ENCODE measurements at places on chromosomes 2 and 18. TPM values are rescaled to one million over a fixed set of nuclear protein-coding genes. Genes with fewer than 3 reads are reported as not detected.

GRCh38 chr18:31592506-31593157 is 955 bp downstream of the TTR start:
- H3K4me1 ChIP-seq: no peaks in the 10 kb centered on the region
- H3K27ac ChIP-seq: no peak overlapping the region
- no peak for DNase-seq
- no peaks in the 10 kb centered on the region for H3K36me3 ChIP-seq

DNA sequence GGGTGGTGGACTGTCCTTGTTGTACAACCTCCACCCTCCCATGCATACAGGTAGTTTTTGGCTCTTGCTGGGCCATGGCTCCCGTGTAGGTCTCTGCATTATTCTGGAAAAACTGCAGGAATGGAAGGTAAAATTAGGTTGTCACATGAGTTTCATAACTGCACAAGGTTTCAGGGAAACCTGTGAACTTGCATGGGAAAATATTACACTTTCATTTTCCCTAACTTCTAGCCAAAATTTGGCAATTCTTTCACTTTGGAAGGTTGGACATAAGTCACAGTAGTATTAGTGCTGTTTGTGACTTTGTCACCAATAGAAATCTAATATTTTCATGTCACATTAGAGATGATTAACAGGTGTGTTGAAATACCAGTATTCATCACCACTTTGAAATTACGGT is 118.1 kb upstream of the MGAT5 start:
- no peaks in the 10 kb centered on the region for H3K4me1 ChIP-seq
- no peaks in the 10 kb centered on the region for H3K36me3 ChIP-seq
- H3K27ac ChIP-seq: no peak overlapping the region
- no peaks in the 10 kb centered on the region for H3K27me3 ChIP-seq
- no peak for DNase-seq

DNA sequence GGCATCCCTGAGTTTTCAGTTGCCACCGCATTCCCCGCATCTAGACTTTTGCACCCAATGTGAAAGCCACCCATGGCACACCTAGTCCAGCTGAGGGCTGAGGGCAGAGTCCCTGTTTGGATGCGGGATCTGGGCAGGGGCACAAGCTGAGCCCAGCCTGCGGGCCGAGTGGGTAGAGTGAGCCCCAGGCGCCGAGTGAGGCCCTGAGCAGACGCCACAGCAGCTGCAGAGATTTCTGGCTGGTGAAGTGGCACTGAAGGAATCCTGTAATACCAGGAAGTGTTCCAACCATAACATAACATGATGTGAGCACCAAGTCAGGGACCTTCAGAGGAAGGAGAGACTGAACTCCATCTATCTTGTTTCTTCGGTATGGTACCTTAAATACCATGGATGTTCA is 27.7 kb upstream of the FRZB start:
- no peak overlapping the region for H3K4me3 ChIP-seq
- no peaks in the 10 kb centered on the region for H3K4me1 ChIP-seq
- H3K27ac ChIP-seq: no peak overlapping the region
- DNase-seq: no peak
- no peaks in the 10 kb centered on the region for H3K27me3 ChIP-seq
- H3K36me3 ChIP-seq: no peaks in the 10 kb centered on the region

- no peak overlapping the region for H3K27ac ChIP-seq
- H3K36me3 ChIP-seq: no peaks in the 10 kb centered on the region
- no peak for DNase-seq
- no peaks in the 10 kb centered on the region for H3K4me1 ChIP-seq
Measured at GRCh38 chr2:3488855-3489763, 30.2 kb downstream of the ADI1 start.

DNA sequence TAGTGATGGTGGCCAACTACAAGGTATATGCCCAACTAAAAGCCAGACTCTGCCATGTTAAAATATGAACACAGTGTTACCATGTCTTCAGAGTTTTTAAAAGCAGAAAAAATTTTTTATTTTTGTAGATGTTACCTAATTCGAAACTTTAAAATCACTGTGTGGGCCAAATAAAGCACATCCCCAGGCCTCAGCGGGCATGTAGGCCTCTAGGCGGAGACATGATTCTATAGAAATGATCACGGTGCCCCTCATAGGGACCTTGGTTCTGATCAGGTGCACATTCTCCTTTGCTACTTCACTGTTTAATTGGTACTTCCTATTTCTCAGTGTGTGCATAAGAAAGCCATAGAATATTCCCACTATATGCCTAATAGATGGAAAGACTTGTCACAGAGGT is 349.2 kb downstream of the XIRP2 start:
- H3K36me3 ChIP-seq: no peaks in the 10 kb centered on the region
- H3K4me3 ChIP-seq: no peak overlapping the region
- no peaks in the 10 kb centered on the region for H3K4me1 ChIP-seq
- DNase-seq: no peak
- H3K27me3 ChIP-seq: no peaks in the 10 kb centered on the region

- DNase-seq: no peak
- H3K27me3 ChIP-seq: no peaks in the 10 kb centered on the region
- H3K4me3 ChIP-seq: no peak overlapping the region
- H3K27ac ChIP-seq: no peak overlapping the region
- no peaks in the 10 kb centered on the region for H3K36me3 ChIP-seq
- H3K4me1 ChIP-seq: no peaks in the 10 kb centered on the region
Measured at GRCh38 chr2:32506446-32506845, 121.4 kb upstream of the TTC27 start.

DNA sequence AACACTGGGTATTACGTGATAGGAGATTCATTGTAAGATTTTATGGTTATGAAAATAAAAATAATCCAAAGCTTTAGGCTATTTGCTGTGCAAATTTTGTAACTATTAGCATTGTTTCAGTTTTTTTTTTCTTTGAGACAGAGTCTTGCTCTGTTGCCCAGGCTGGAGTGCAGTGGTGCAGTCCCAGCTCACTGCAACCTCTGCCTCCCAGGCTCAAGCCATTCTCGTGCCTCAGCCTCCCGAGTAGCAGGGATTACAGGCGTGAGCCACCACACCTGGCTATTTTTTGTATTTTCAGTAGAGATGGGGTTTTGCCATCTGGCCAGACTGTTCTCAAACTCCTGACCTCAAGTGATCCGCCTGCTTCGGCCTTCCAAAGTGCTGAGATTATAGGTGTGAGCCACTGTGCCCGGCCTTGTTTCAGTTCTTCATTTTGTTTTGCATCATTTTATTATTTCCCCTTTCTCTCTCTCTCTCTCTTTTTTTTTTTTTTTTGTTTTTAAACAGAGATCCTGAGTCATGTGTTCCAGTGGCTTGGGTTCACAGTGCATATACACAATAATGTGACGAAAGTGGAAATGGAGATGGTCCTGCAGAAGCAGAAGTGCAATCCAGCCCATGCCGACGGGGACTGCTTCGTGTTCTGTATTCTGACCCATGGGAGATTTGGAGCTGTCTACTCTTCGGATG is 25.8 kb downstream of the CASP10 start:
- DNase-seq: no peak
- no peaks in the 10 kb centered on the region for H3K36me3 ChIP-seq
- H3K4me1 ChIP-seq: no peaks in the 10 kb centered on the region
- no peak overlapping the region for H3K27ac ChIP-seq
- no peak overlapping the region for H3K4me3 ChIP-seq

GRCh38 chr2:85457877-85458316 is 39.4 kb downstream of the SH2D6 start:
- H3K27ac ChIP-seq: no peak overlapping the region
- H3K4me3 ChIP-seq: no peak overlapping the region
- no peak for DNase-seq
- H3K36me3 ChIP-seq: no peaks in the 10 kb centered on the region
- no peaks in the 10 kb centered on the region for H3K4me1 ChIP-seq

GRCh38 chr2:140744379-140744778 is 1386.4 kb downstream of the LRP1B start:
- no peak for DNase-seq
- H3K4me3 ChIP-seq: no peak overlapping the region
- no peaks in the 10 kb centered on the region for H3K4me1 ChIP-seq
- no peaks in the 10 kb centered on the region for H3K27me3 ChIP-seq
- no peaks in the 10 kb centered on the region for H3K36me3 ChIP-seq
- no peak overlapping the region for H3K27ac ChIP-seq

CENPA gene
- total RNA-seq: not detected

- DNase-seq: no peak
- H3K27ac ChIP-seq: no peak overlapping the region
- H3K4me3 ChIP-seq: no peak overlapping the region
- H3K4me1 ChIP-seq: no peaks in the 10 kb centered on the region
- no peaks in the 10 kb centered on the region for H3K36me3 ChIP-seq
Measured at GRCh38 chr2:196284144-196284844, 112.9 kb upstream of the STK17B start.

- no peaks in the 10 kb centered on the region for H3K4me1 ChIP-seq
- no peaks in the 10 kb centered on the region for H3K36me3 ChIP-seq
- peak overlapping the region; percentile 63 for H3K27ac ChIP-seq
- DNase-seq: no peak
- H3K27me3 ChIP-seq: no peaks in the 10 kb centered on the region
- H3K4me3 ChIP-seq: peak overlapping the region; percentile 52
Measured at GRCh38 chr2:19362094-19362754, 3.8 kb upstream of the OSR1 start.

DNA sequence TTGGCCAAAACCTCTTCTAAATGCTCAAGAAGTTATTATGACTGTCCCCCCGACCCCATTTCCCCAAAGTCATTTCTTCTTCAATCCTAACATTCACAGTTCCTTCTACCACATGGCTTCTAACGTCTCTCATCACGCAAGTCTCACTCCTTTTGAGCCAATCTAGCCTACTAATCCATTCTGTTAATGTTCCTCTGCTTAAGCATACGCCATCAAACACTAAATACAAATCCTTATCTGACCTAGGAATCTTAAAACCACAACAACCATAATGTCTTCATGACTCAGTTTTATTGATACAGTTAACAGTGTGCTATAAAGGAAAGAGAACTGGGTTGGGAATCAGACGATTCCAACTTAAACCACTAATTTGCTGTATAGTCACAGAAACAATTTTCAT is 23.9 kb downstream of the HNRNPLL start:
- no peak for DNase-seq
- H3K27me3 ChIP-seq: no peaks in the 10 kb centered on the region
- no peak overlapping the region for H3K4me3 ChIP-seq
- no peak overlapping the region for H3K27ac ChIP-seq

SIX3 gene
- total RNA-seq: not detected

- no peaks in the 10 kb centered on the region for H3K36me3 ChIP-seq
- peak overlapping the region; percentile 21 for H3K27ac ChIP-seq
- DNase-seq: no peak
- H3K27me3 ChIP-seq: no peaks in the 10 kb centered on the region
Measured at GRCh38 chr2:230871361-230872150, 6.8 kb downstream of the ITM2C start.

SOX11 gene
- not detected for total RNA-seq

GRCh38 chr2:68604077-68604476 is 39.3 kb upstream of the PROKR1 start:
- H3K36me3 ChIP-seq: no peaks in the 10 kb centered on the region
- DNase-seq: no peak
- no peaks in the 10 kb centered on the region for H3K4me1 ChIP-seq
- H3K27ac ChIP-seq: no peak overlapping the region

TLX2 gene
- not detected for total RNA-seq

DNA sequence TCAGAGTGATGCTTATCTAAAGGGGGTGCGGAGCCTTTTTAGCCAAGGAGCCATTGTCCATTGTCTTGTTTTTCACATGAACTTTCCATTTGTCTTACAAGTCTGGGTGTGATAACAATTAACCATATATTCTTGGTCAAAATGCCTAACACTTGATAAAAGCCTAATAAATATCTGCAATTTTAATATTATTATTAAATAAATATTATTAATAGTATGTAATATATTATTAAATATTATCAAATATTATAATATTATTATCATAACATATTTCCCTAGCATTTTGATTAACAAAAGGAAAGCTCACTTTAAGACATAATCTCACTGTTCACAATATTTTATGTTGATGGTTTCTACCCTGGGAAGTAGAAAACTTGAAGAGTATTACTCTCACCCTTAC is 1143.6 kb upstream of the GYPC start:
- no peaks in the 10 kb centered on the region for H3K4me1 ChIP-seq
- no peak overlapping the region for H3K27ac ChIP-seq
- H3K4me3 ChIP-seq: no peak overlapping the region

GRCh38 chr2:213834746-213835145 is 550.5 kb downstream of the SPAG16 start:
- H3K27me3 ChIP-seq: no peaks in the 10 kb centered on the region
- H3K36me3 ChIP-seq: no peaks in the 10 kb centered on the region
- peak overlapping the region; percentile 47 for H3K27ac ChIP-seq

GRCh38 chr2:233346930-233347329 is 7.4 kb upstream of the DGKD start:
- no peaks in the 10 kb centered on the region for H3K27me3 ChIP-seq
- DNase-seq: no peak
- no peaks in the 10 kb centered on the region for H3K36me3 ChIP-seq
- no peak overlapping the region for H3K27ac ChIP-seq

C2orf92 gene
- 17.5 TPM for total RNA-seq

ROCK1 gene
- 76.9 TPM for total RNA-seq

DNA sequence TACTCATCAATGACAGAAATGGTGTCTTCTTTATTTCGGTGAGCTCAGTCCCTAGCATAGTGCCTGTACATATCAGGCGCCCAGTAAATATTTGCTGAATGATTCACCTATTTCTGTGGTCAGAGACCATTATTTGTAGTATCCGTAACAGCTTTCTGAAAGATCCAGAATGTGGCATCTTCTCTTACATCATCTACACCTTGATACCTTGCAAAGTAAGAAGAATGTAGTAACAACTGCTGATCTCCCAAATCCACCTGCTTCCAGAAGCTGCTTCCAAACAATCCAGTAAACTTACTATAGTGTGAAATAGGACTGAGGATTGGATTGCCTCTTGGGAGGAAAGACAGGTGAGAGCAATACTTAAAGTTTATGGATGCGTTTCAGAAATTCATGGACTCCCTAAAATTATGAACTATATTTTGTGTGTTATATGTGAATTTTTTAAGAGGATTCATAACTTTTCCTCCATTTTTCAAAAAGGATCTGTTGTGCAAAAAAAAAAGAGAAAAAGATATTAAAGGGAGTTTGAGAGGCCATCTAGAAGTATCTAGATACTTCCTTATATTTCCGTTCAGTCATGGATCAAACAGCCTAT is 945 bp upstream of the ASXL2 start:
- H3K27ac ChIP-seq: peak overlapping the region; percentile 85
- no peaks in the 10 kb centered on the region for H3K36me3 ChIP-seq
- peak overlapping the region; percentile 84 for H3K4me3 ChIP-seq
- no peaks in the 10 kb centered on the region for H3K4me1 ChIP-seq
- no peak for DNase-seq

- no peak overlapping the region for H3K4me3 ChIP-seq
- no peak for DNase-seq
- no peaks in the 10 kb centered on the region for H3K4me1 ChIP-seq
Measured at GRCh38 chr2:160087854-160088745, 25.7 kb upstream of the PLA2R1 start.

RND3 gene
- total RNA-seq: 12.6 TPM

GRCh38 chr18:70243131-70243929 is 37.8 kb upstream of the RTTN start:
- H3K4me3 ChIP-seq: no peak overlapping the region
- H3K36me3 ChIP-seq: no peaks in the 10 kb centered on the region
- H3K27me3 ChIP-seq: no peaks in the 10 kb centered on the region
- H3K4me1 ChIP-seq: no peaks in the 10 kb centered on the region
- no peak for DNase-seq
- no peak overlapping the region for H3K27ac ChIP-seq

UGT1A9 gene
- total RNA-seq: not detected

- H3K36me3 ChIP-seq: no peaks in the 10 kb centered on the region
- H3K4me1 ChIP-seq: no peaks in the 10 kb centered on the region
- no peaks in the 10 kb centered on the region for H3K27me3 ChIP-seq
- H3K27ac ChIP-seq: no peak overlapping the region
Measured at GRCh38 chr18:60668583-60668982, 296.0 kb upstream of the MC4R start.
